NCI-H146 (cell line): ENCODE measurements at places on chromosomes 11 and 22.

- no peak for DNase-seq
Observed at GRCh38 chr11:12131943-12132789, 21.8 kb downstream of the MICAL2 start.

GRCh38 chr11:33687733-33688479, 12.7 kb downstream of the C11orf91 start:
- peak; percentile 67 for DNase-seq

- DNase-seq = peak; percentile 44
Observed at GRCh38 chr22:31179345-31179744, 19.4 kb downstream of the RNF185 start.

DNA sequence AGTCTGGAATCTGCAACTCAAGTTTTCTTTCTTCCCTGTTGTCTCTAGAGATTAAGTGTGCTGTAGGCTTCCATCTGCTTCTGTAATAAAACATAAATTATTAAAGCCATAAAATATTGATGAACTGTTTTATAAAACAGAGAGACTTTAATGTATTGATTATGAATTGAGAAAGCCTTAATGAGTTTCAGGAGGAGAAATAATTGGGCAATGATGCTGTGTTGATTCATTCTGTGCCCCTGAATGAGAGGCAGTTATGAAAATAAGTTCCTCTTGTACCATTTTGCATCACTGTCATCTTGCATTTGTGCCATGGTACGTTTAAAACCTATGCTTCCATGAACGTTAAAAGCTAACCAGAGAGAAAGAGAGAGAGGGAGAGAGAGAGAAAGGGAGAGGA, 194.1 kb upstream of the LARGE1 start:
- DNase-seq = no peak

GRCh38 chr11:32968541-32968940, 47.1 kb upstream of the DEPDC7 start:
- no peak for DNase-seq

- peak; percentile 80 for DNase-seq
Observed at GRCh38 chr11:10302744-10303557, 1.9 kb upstream of the ADM start.

DNA sequence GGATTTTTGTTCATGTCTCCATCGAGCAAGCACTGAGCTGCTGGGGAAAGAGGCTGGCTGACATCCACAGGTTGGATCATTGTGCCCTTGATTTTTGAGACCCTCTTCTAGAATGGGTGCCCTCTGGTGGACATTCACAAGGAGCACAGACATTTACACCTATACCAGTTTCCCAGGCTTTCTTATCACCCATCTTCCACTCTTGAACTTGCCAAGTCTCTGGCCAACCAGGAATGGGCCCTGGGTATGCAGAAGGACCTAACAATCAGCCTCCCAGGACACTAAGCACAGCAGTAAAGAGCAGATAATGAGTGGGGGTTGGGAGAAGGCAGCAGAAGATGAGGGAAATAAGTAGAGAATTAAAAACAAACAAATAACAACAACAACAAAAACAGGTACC, 5.7 kb upstream of the INTS4 start:
- peak; percentile 85 for DNase-seq

DNA sequence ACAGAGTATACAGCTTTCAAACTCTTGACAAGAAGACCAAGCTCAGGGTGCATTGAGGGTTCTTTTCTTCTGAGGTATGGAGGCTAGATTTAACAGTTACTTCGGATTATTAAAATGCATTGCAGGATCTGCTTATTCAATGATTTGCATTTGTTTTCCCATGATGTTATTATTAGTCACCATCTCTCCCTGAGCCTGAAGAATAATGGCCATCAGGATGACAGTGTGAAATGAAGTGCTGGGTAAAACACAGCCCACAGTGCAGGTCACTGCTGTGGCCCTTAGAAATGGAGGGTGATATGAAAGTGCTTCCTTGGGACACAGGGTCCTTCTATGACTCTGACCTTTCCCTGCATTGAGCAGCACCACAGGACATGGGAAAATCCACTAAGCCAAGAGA, 40.0 kb downstream of the TECTA start:
- DNase-seq = no peak

- DNase-seq = no peak
Observed at GRCh38 chr11:59253001-59253400, 40.3 kb upstream of the MPEG1 start.

- no peak for DNase-seq
Observed at GRCh38 chr11:66317322-66317722, 478 bp upstream of the CD248 start.

DNA sequence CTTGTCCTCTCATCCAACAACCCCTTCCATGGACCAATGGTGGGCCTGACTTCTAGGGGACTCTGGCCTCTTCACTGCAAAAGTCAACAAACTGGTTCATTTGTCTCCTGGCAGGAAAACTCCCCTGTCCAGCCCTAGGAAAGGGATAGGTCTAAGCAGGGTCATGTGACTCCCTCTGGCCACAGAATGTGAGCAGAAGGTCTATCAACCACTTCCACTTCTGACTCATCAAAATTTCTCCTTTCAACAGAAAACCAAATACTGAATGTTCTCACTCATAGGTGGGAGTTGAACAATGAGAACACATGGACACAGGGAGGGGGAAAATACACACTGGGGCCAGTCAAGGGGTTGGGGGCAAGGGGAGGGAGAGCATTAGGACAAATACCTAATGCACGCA, 1.3 kb upstream of the ISX start:
- no peak for DNase-seq

GRCh38 chr11:40129266-40129665, 1330.2 kb downstream of the LRRC4C start:
- peak; percentile 10 for DNase-seq

GRCh38 chr11:64929625-64930024, 5.1 kb downstream of the PPP2R5B start:
- DNase-seq = no peak

DNA sequence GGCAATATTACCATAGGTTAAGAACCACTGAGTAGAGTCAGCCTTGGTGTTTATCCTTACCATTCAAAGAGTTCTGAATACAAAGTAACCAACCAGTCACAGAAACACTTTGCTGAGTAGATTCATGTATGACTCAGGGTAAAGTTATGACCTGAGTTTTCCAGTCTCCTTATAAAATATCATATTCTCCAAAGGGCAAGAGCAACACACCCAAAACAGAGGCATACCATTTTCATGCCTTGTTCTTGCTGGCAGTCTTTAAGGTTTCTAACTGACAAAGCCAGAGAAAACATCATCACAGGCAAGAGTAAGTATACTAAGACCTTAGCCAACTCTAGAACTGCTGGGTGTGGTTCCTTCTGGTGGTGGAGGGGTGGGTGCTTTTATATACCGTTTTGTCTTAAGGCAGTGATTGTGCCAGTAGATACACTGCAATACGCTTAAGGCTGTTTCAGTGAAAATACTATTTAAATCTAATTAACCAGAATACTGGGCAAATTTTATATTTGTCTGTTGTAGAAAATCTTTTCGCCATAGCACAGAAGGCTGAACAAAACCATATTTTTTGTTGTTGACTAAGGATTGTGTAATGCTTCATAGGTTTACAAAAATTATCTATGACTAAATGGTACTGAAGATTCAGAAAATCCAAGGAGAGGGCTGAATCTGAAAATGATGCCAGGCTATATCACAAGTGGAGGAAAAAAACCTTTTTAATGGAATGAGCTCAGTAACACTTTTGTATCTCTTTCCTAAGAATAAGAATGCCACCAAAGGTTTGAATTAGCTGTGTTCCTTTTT, 3.0 kb downstream of the ATL3 start:
- no peak for DNase-seq

DNA sequence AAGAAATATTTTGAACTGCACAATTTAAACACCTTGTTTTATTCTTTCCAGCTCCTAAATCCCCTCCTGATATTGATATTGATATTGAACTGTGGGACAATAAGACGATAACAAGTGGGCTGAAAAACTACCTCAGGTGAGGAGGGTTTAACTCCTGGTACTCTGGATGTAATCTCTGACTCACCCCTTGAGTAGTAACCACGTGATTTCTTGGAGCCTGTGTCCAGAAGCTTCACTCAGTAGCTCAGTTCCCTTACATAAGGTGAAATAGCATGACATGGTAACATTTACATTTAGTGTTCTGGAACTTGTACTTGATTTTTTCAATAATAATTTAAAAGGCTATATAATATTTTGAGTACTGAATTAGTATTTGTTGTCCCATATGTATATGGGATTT, 168.0 kb downstream of the PGR start:
- no peak for DNase-seq

GRCh38 chr11:122772945-122773344, 65.4 kb upstream of the CRTAM start:
- DNase-seq = no peak

DNA sequence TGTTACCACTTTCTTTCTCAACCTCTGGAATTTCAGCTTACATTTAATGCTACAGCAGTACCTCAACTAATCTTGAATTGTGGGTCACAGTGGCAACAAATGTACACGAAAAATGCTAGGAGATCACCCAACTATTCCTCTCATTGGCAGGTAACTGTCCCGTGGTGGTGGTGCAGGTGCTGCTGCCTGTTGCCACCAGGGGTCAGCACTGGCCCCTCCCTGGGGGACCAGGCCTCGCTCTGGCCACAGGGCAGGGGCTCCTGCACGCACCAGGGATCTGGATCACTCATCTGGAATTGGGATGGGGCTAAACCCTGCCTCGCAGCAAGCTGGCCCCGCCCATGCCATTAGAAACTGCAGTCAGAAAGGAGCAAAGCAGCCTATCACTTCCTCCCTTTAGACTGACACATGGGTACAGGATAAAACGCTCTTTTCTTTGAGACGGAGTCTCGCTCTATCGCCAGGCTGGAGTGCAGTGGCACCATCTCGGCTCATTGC, 6.9 kb upstream of the POLDIP3 start:
- DNase-seq = peak; percentile 55

- DNase-seq = no peak
Observed at GRCh38 chr11:102813484-102813883, 15.5 kb upstream of the MMP1 start.

DNA sequence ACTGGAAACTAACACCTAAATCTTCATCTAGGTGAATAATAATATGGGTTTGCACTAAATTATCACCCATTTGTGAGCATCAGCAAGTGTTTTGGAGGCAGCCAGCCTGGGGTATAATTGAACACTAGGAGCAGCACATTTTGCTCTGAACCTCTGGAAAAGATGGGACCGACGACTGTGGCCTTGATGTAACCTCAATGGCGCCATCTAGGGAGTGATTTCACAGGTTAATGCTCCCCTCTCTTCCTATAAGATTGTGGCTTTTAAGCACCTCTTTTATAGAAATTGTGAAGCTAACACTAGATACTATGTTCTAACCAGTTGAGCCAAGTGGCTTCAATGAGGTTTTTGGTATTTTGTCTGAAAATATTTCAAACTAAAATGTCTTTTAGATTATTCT, 203.7 kb downstream of the NELL1 start:
- peak; percentile 86 for DNase-seq

GRCh38 chr22:37498289-37498909, 12.2 kb upstream of the MFNG start:
- DNase-seq = peak; percentile 63

- DNase-seq = no peak
Observed at GRCh38 chr11:122741613-122742300, 86.2 kb downstream of the UBASH3B start.

DNA sequence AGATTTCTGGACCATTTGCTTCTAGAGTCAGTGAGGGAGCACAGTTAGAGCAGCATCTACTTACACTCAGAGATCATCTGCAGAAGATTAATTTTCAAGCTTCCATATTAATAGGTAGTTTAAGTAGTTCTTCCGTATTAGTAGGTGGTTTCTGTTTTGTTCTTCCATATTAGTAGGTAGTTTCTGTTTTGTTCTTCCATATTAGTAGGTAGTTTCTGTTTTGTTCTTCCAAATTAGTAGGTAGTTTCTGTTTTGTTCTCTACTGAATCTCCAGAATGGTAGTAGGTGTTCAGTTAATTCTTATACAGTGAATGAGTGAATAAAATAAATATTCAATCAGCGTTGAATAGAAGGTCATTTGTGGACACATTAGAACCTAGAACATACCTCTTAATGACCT, 175.7 kb downstream of the TMEM135 start:
- no peak for DNase-seq

- no peak for DNase-seq
Observed at GRCh38 chr11:110168033-110168803, 75.0 kb downstream of the ZC3H12C start.

DNA sequence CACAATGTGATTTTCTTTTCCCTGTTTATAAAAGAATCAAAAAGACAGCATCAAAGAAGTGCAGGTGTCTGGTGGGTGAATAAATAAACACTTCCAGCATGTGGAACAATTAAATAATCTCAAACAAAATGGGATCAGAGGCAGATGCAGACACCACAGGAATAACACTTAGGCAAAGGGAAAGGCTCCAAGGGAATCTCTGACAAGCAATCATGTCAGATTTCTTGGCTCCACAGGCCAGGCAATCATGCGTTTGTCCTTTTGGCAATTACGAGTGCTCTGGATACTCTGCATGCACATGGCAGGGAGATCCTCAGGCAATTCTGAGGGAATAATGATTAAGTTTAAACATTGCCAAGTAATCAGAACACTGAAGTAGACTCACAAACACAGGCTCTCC, 403.5 kb upstream of the LUZP2 start:
- no peak for DNase-seq

GRCh38 chr11:128328955-128329551, 258.3 kb downstream of the ETS1 start:
- no peak for DNase-seq

GRCh38 chr11:15636521-15637089, 521.9 kb downstream of the INSC start:
- DNase-seq = no peak

GRCh38 chr11:114141863-114142580, 82.5 kb downstream of the ZBTB16 start:
- no peak for DNase-seq

- DNase-seq = peak; percentile 53
Observed at GRCh38 chr11:17695454-17696441, 23.6 kb upstream of the MYOD1 start.

DNA sequence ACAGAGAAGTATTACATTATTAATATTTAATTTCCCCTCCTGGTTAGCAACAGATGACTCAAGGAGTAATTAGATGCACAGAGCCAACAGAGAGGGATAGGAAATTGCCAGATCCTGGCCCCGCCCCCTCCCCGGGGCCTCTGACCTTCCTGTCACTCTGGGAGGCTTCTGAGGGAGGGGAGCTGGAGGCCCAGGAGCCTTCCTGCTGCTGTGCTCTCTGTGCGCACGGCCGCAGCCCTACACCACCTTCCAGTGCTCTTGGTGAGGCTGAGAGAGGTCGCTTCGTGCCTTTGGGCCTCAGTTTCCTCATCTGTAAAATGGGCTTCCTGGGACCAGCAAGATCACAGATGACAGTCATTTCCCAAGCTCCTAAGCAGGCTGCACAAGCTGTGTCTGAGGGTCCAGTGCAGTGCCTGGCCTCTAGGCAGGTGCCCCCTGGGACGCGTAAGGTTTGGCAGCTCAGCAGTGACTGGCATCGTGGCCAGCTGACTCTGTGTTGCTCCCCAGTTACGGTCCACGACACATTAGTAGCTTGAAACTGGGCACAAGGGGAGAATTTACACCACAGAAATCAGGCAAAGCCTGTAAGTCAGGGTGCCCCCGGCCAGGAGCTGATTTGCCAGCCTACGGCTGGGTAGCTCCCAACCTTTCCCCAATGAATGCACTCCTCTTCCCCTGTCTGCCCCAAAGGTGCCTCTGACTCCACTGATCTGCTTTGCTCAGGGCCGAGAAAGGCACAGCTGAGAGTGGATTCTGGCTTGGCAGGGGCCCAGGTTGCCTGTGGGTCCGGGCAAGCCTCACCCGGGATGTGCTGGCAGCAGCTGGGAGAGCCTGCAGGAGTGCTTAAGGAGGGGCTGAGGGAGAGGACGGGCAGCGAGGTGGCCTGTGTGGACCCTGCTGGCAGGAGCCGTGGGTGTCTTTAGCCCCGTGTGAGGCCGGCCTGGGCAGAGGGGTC, 2.3 kb downstream of the ADORA2A start:
- DNase-seq = no peak
